ENCODE measurements at places on chromosomes 2 and 18.
A peak's percentile ranks its signal among the peaks of the same experiment; 100 is the strongest.

DNA sequence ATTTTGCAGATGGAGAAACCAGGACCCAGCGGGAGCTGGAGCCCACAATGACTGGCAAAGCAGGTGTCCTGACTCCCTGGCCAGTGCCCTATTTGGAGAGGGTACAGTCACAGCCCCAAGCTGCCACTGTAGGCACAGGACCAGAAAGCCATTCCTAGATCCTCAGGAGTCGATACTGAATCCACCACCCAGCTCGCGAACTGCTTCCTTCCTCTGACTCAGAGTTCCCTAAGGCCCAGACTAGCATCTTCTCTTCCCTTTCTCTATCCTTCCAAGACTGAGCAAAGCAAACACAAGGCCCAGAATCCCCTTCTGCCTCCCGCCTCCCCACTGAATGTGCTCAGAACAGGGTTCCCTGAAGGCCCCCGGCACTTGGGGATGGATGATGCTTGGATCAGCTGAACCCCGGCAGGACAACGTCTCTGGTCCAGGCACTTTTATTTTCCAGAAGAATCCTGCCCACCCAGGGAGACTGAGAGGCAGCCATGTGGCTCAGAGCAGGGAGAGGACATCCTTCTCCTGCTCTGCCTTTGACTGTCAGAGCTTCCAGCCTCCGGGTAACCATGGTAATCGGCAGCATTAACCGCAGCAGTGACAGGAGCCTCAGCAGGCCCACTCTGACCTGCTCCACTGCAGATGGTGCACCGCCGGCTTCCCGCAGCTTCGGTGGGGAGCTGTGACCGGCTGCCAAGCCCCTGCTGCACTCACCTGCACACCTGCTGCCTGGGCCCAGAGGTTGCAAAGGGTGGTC, 34.8 kb upstream of the KLHL29 start:
- no peak for DNase-seq

GRCh38 chr2:233501198-233502076, 65.1 kb downstream of the USP40 start:
- no peak for DNase-seq

DNA sequence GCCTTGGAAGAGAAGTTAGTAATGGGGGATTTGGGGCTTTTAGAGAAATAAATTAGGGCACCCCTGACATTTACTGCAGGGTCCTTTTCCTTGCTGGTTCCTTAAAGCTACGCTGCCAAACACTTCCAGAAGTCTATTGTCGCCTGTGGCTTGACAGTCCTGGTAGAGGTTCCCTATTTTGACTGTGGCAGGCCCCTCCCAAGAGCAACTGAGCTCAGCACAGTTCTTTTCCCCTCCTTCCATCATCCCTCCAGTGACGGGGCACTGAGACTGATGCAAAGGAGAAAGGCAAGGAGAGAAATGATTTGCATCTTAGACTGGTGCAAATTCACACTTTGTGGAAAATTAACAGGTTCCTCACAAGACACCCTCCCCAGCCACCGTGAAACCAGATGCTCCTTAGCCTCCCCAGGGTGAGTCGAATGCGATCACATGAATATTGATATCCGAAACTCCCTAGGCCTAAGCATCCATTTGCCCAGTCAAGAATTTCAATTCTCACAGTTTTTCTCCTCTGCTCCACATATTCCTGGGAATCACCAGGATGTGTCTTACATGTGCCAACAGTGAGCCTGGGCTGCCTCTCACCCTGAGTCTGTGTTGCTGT, 45.4 kb downstream of the RABL2A start:
- DNase-seq, result no peak

DNA sequence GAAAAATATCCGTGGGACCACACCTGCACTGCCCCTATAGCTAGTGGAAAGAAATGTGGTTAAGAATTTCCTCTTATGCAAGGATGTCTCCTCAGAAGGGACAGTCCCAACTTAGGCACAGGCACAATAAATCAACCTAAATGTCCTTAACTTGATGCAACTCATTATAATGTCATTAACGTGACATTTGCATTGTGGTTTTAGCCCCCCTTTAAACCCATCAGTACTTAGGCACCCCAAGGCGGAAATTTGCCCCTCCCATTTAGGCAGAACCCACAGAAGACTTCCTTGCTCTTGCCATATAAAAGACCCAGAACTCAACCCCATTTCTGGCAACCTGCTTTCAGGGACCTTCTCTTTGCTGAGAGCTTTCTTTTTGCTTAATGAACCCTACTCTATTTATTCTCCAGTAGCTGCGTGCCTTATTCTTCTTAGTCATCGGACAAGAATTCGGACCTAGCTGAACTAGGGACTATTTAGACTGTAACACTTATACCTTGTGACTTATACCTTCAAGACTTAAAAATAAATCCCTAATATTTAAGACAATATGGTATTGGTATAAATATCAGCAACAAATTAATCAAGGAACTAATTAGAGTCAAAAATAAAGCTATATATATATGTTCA, 1281.6 kb upstream of the TMEFF2 start:
- no peak for DNase-seq

GRCh38 chr18:23837591-23837990, 148.3 kb downstream of the LAMA3 start:
- DNase-seq, result no peak

DNA sequence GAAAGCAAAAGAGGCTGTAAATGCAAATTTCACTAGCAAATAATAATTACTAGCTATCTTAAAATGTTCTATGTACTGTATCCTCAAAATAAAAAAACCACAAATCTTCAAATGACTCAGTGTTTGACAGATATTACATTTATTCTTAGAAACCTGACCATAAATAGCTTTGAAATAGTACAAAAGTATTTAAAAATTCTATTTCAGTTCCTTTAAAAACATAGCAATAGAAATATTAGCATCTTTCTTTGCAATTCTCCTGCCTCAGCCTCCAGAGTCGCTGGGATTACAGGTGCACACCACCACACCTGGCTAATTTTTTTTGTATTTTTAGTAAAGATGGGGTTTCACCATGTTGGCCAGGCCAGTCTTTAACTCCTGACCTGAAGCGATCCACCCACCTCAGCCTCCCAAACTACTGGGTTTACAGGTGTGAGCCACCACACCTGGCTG, 50.6 kb downstream of the MSH6 start:
- DNase-seq, result no peak

GRCh38 chr2:3102081-3102921, 275.3 kb downstream of the EIPR1 start:
- DNase-seq, result no peak

- no peak for DNase-seq
These were observed 35.4 kb upstream of the NABP1 start for GRCh38 chr2:191642541-191642940.

GRCh38 chr18:55415258-55415871, 172.6 kb downstream of the TCF4 start:
- peak; percentile 96 for DNase-seq

GRCh38 chr2:36058953-36059352, 296.6 kb upstream of the CRIM1 start:
- no peak for DNase-seq

DNA sequence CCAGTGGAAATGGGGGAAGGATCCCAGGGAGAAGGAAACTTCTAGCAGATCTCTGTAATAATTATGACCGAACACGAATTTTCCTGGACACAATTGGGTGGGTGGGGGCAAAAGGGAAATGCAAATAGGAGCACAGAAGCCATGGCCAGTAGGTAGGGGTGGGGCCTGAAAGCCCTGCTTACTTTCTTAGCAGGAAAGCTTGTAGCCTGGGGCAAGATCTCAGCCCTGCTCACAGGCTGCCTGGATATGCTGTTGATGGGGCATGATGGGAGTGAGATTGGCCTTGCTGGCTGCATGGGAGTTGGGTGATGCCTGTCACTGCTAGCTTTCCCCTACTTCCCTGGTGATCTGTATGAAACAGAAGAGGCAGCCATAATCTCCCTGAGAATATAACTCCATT, 45.9 kb upstream of the SPOPL start:
- DNase-seq, result peak; percentile 84

DNA sequence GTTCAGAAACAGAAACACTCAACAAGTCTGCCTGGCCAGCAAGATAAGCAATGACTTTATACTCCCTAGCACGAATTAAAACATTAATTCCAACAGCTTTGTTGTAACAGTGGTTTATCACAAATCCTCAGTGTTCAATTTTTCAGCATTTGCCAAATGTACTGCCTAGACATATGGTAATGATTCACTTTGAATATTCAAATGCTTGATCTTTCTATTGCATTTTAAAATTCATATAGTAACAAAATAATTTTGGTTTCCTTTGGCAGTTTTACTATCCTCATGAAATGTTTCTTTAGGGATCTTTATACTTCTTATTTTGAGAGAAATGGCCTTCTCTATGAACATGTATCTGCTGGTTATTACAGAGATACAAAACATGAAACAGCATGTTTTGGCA, 851.8 kb upstream of the NXPH2 start:
- no peak for DNase-seq

GRCh38 chr2:148926981-148927401, 52.0 kb downstream of the KIF5C start:
- DNase-seq, result peak; percentile 73

DNA sequence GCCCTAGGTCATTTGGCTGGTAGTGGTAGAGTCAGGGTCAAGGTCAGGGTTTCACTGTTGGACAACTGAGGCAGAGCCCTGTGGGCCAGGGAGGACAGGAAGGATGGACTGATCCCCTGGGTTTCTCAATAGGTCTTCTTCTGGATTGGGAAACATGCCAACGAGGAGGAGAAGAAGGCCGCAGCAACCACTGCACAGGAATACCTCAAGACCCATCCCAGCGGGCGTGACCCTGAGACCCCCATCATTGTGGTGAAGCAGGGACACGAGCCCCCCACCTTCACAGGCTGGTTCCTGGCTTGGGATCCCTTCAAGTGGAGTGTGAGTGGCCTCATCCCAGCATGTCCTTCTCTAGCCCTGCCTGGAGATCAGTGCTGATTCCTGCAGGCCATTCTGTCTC, 18.1 kb downstream of the VIL1 start:
- DNase-seq, result no peak

- peak; percentile 69 for DNase-seq
These were observed 81.1 kb downstream of the RTP5 start for GRCh38 chr2:241950413-241951315.

- DNase-seq, result peak; percentile 39
These were observed 99.8 kb upstream of the FZD7 start for GRCh38 chr2:201933792-201934237.

DNA sequence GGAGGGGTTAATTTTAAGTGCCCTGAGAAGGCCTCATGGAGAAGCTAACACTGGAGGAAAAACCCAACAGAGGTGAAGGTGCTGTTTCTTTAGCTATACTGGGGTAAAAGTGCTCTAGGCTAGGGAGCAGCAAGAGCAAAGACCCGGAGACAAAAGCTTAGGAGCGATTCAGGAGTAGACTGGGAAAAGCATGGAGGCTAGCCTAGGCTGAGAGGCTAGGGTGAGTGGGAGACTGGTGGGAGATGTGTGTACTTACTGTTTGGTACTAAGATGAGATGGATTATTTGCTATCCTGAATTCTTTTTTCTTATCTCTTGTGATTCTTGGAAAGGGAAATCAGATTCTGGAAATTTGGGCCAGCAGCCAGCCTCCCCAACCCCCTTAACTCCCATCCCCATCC, 2.0 kb downstream of the GIGYF2 start:
- peak; percentile 14 for DNase-seq

DNA sequence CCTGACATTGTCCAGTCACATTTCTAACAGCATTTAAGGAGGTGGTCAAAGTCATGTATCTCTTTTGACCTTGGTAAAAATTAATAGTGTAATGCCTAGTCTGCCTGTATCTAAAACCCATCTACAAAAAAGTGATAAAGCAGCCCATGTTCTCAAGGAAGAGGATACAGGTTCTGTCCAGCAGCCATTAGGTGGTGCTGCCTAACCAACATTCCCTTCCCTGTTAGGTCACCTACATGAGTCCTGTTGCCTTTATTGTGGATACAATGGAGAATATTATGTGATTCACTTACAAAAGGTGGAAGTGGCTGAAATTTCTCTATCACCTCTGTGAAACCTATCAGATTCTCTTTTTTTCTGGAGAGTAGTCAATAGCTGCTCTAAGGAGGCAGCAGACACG, 52.5 kb downstream of the AQP4 start:
- DNase-seq, result peak; percentile 92

- no peak for DNase-seq
These were observed 68.5 kb upstream of the ITGA6 start for GRCh38 chr2:172358691-172359556.

DNA sequence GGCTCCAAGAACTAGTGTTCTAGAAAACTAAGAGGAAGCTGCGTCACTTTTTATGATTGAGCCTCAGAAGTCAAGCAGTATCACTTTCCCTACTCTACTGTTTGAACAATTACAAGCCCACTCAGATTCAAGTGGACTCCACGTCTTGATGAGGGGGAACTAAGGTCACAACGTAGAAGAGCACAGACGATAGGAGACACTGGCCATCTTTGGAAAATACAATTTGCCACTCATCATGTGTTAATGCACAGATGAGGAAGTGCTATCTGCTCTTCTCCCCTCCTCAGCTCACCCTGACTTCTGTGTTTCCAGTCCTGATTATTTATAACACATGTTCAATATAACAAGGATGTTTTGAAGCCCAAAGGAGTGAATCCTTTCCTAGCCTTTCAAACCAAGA, 76.1 kb upstream of the CYP1B1 start:
- no peak for DNase-seq

GRCh38 chr18:46732201-46732600, 24.7 kb downstream of the ST8SIA5 start:
- DNase-seq, result no peak

- DNase-seq, result no peak
These were observed 2.4 kb upstream of the THNSL2 start for GRCh38 chr2:88167740-88168139.

- no peak for DNase-seq
These were observed 8.8 kb downstream of the PDCD1 start for GRCh38 chr2:241849616-241850543.

DNA sequence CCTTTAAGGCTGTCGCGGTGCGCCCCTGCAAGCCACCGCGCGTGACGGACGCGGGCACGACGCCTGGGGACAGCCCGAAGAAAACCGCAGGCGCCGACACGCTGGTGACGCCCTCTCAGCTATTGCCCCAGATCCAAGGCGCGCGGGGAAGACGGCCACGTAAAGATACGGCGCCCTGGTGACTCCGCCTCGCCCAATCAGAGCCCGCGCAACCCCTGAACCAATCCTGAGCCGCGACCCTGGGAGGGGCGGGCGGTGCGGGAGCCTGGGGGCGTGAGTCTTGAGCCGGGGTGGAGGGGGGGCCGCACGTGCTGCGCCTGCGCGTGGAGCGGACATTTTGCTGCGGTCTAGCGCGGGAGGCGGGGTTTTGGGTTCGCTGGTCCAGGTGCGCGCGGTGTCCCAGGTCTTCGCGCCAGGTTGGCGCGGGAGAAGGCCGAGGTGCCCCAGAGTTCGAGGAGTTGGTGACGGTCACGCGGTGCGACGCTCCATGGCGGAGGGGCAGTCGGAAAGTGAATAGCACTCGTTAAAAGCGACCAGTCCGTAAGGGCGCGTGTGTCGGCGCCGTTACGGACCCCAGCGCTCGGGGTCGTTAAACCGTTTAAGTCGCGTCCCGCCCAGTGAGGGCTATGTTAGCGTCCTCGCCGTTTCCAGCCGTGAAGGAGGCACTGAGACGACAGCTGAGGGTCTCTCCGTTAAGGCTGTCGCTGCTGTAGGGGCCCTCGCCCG, 15.9 kb downstream of the NMUR1 start:
- peak; percentile 96 for DNase-seq

- DNase-seq, result no peak
These were observed 458.7 kb downstream of the LPIN1 start for GRCh38 chr2:12205086-12205485.

Measured in NCI-H69 (cell line).